T-cell (primary cell): ENCODE measurements at places on chromosomes 16 and 17. TPM values are rescaled to one million over a fixed set of nuclear protein-coding genes. Genes with fewer than 3 reads are reported as not detected.

- no peaks in the 10 kb centered on the region for H3K4me1 ChIP-seq
- H3K36me3 ChIP-seq: peaks cover 30% of the 10 kb centered on the region
- H3K4me3 ChIP-seq: no peak overlapping the region
- no peak for DNase-seq
Observed at GRCh38 chr16:69663846-69664245, 62.5 kb downstream of the NQO1 start.

GRCh38 chr17:47423406-47424295 lies 99.9 kb downstream of the EFCAB13 start:
- DNase-seq: peak; percentile 4
- H3K4me1 ChIP-seq: no peaks in the 10 kb centered on the region
- H3K27me3 ChIP-seq: no peaks in the 10 kb centered on the region
- H3K4me3 ChIP-seq: no peak overlapping the region
- H3K36me3 ChIP-seq: no peaks in the 10 kb centered on the region
- no peak overlapping the region for H3K27ac ChIP-seq

GRCh38 chr16:1105888-1106620 lies 10.0 kb upstream of the C1QTNF8 start:
- H3K4me1 ChIP-seq: no peaks in the 10 kb centered on the region
- H3K27ac ChIP-seq: no peak overlapping the region
- H3K4me3 ChIP-seq: no peak overlapping the region
- DNase-seq: no peak

The KDM6B gene
- total RNA-seq: 97.2 TPM

The VASN gene
- total RNA-seq: 0.68 TPM
